HAP-1 (cell line): ENCODE measurements at places on chromosomes 5 and 9.

- no peak for DNase-seq
Measured at GRCh38 chr5:122007546-122007945, 45.8 kb downstream of the SRFBP1 start.

DNA sequence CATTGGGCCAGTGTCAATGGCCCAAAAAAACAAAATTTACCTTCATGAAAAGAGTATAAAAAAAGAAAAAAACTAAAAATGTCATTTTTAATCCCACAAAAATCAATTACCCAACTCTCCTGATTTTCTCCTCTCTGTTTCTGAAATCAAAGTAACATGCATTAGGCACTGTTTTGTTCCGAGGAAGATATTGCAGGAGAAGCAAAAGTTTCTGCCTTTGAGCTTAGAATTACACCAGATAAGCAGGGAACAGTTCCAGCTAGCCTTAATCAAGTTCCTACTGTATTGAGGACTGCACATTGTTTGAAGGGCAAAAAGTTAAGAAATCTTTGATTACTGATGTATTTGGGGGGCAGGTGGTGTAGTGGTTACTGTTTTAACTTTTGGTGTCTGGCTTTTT lies 1.1 kb upstream of the PRKAA1 start:
- DNase-seq: no peak

GRCh38 chr5:178201221-178201926 lies 3.0 kb upstream of the HNRNPAB start:
- no peak for DNase-seq

DNA sequence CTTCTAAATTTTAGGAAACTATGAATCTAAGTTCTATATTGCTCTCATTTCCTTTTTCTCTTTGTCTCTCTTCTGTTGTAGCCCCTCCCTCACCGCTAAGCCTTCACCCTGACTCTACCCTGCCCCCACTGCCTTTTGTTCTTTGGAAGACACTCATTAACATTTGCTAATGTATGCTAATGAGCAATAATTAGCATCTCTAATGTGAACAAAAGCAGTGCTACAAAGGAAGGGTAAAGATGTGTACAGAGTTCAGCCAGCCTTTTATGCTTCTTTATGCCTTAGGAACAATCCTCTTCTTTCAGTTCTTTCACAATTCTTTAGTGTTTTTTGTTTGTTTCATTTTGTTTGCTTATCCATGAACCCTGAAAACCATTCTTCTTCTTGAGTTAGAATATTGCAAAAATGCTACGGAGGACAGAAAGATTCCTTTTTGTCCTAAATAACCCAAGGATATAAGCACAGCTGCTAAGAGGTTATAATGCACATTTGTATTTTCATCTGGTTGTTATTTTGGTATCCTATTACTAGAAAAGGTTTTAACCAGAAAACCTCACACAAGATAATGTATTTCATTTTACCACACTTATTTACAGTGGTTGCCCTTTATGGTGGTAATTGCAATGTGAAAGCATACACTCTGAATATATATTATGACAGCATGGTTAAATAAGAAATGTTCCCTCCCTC lies 159.3 kb downstream of the TMC1 start:
- peak; percentile 96 for DNase-seq

DNA sequence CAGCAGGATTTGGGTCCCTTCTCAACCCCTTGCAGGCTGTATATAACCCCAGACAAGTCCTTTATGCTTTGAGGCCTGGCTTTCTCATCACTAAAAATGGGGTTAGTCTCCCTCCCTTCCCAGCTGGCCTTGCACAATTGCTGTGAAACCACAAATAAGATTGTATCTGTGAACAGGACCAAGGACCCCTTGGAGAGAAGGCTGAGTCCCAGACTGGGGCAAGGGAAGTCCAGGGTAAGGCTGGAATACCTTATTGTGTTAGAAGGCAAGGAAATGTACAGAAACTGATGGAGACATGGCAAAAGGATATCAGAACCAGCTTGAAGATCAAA lies 11.4 kb downstream of the MACROH2A1 start:
- DNase-seq: no peak

- DNase-seq: peak; percentile 93
Measured at GRCh38 chr5:42949348-42950115, 90.6 kb downstream of the ANXA2R start.

GRCh38 chr5:95937607-95938152 lies 24.0 kb downstream of the ELL2 start:
- DNase-seq: no peak

GRCh38 chr9:82797534-82797933 lies 265.4 kb downstream of the RASEF start:
- DNase-seq: peak; percentile 64

DNA sequence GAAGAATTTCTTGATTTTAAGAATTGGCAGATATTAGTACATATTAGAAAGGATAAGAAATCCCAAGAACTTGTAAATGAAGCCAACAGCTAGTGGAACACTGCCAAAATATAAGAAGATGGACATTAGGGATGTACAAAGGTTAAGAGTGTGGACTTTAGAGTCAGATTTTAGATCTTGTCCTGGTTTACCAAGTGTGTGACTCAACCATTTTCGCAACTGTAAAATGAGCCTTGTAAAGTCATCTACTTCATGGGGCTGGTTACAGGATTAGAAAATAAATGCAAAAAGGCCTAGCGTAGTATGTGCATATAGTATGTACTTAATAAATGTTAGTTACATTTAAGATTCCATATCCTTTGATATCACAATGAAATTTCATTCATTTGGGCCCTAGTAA lies 260.0 kb downstream of the RAB3C start:
- no peak for DNase-seq

DNA sequence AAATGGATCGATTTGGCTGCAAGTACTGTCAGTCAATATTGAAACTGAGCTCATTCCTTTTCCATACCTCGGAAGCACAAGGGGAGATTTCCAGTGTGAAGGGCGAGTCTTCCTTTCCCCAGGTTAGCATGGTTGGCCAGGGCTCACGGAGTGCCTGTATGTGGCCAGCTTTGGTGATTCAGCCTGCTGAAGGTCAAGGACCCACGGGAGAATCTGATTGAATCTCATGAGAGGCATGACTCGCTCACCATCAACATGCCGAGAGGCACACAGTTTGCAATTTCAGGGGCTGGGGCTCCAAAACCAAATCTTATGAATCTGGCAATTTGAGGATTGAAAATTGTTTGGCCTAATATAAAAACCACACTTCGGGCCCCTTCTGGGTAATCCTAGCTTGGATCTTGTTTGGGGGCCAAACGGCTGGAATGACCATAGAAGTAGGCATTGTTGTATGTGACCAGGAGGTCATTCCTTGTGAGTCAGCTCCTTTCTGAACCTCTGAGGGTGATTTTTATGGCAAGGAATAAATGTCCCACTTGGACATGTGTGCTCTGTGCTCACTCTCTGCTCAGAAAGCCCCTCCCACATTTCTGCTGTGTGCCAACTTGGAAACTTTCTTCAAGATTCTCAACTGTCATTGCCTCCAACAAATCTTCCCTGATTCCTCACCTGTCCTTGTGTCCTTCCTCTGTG lies 69.8 kb downstream of the DOCK2 start:
- DNase-seq: no peak

DNA sequence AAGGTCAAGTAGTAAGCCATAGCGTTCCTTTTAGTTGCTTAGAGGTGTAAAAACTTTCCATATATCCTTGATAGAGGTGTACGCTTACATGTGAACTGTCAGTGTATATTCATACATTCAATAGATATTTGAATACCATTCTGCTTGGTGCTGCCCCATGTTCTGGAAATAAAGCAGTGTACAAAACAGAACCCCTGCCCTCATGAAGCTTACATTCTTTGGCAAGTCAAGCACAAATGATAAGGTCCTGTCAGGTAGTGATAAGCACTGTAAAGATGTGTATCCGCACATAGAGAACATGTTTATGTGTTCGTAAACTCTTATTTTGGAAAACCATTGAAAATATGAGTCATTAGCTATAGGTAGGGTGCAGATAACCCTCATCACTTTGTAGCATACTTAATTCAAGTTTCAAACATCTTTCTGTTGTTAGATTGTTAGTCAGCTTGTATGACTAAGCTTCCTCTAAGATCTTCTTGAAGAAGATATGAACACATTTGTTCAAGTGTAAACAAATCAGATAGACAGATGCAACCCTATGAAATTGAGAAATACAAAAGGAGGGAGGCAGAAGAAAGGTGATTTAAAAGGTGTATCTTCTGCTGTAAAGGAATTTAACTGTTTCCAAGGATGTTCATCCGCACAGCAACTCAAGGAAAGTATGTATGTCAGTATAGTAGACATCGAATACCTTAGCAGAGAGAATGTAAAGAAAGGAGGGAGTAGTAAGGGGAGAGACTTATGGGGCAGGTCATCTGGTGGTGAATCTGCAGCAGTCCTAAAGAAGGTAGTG lies 1.6 kb downstream of the GTF3C4 start:
- no peak for DNase-seq

DNA sequence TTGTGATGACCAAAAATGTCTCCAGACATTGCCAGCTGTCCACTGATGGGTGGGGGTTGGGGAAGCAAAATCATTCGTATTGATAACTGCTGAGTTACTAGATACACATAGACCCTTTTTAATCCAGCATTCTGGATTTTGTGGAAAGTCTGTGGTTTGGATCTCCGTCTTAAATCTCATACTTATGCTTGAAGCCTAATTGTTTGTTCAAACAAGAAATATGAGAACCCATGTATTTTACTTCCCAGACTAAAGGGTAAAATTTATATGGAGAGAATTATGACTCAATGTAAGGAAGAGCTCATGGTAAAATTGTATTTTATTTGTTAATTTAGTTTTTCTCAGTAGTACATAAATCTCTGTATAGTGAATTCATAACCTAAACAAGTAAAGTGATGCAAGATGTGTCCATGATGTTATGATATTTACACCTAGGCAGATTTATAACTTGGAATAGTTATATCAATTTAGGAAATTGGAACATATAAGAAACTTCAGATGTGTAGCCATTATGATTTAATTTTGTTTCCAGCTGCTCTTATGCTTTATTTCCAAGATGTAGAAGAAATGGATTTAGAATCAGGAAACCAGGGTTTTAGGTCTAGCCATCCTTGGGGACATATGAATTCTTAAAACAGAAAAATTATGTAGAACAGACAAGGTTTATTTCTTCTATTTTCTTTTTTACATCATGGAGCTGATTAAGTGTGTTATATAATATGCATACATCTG lies 4.5 kb upstream of the OGN start:
- DNase-seq: no peak

GRCh38 chr5:173671121-173671949 lies 54.9 kb upstream of the BOD1 start:
- no peak for DNase-seq

DNA sequence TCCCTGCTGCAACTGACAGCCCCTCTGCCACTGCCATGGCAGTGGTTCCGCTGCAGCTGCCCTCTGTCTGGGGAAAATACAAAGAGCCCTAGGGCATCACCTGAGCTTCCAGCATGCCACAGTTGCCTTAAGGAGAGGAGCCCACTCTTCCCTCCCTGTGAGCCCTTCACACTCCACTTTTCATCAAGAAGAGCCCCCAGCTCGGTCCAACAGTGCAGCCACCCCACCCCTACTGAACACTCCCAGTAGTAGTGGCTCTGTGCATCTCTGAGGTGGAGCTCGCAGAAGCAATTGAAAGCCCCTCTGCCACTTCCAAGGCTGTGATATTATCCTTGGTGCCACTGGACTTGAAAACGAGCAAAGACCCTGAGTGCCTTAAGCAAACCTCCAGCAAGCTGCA lies 696.8 kb upstream of the COX7C start:
- no peak for DNase-seq

DNA sequence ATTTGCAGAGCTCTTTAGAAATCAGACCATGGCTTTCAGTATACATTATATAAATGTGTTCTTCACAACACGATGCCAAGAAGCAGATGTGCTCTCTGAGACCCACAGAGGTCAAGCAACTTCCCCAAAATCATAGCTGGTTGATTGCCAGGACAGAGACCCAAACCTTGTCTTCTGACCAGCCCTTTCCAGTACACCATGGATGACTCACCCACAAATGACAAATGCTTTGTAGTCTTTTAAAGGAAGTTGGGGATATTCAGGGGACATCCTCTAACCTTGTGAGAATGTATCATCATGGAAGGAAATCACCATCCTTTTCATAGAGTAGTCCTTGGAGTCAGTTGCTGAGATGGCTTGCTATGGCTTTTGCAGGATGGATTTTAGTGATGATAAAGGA lies 30.1 kb downstream of the ZNF462 start:
- DNase-seq: no peak

DNA sequence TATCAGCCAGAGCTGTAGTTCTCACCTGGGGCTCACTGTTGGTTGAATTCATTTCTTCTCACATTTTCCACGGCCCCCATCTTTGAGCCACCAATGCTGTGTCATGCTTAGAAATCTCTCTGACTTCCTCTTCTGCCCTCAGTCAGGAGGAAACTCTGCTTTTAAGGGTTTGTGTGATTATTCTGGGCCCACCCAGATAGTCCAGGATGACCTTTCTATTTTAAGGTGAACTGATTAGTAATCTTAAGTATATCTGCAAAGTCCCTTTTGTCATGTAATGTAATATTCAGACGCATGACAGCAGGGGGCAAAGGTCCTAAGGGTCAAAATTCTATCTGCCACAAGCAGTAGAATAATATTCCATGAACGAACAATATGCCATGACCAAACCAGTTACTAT lies 88.4 kb downstream of the AK8 start:
- DNase-seq: no peak
